ENCODE measurements at places on chromosomes 4 and X.

DNA sequence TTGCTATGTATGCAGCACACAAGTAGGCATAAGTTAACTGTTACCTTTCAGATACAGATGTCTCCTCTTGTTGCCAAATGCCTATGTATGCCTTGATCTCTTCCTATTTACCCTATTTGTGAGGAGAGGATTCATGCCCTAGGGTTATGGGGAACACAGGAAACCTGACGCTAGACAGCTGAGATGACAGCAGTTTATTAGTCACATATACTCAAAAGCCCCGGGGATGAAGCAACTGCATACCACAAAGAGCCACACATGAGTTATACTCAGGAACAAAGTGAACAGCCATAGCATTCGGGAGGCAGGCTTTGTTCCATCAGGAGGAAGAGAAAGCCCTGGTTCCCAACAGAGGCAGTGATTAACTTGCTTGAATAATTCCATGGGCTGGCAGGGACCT lies 1011.7 kb upstream of the PCDH7 start:
- no peak for DNase-seq

GRCh38 chr4:99013884-99014523 lies 18.5 kb downstream of the METAP1 start:
- no peak for DNase-seq

DNA sequence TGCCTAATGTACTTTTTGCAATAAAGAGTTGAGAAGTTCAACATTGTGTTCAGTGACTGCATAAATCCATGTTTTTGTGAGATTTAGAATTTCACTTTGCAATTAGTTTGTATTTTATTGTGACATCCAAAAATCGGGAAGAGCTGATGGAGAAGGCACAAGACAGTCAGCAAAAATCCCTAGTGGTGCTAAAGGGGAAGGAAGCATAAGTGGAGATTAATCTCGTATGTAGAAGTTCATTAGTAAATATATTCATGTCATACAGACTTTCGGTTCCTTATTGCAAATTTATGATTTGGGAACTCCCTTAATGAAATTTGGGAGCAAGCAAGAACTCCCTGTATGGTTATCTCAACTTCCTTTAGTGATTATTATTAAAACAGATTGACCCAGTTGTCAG lies 57.8 kb upstream of the SLC39A8 start:
- no peak for DNase-seq

- DNase-seq: no peak
Measured at GRCh38 chr4:71009890-71010588, 16.6 kb downstream of the DCK start.

- no peak for DNase-seq
Measured at GRCh38 chr4:115780835-115781234, 667.4 kb upstream of the NDST4 start.

- no peak for DNase-seq
Measured at GRCh38 chrX:115632455-115632854, 71.5 kb downstream of the PLS3 start.

- DNase-seq: no peak
Measured at GRCh38 chrX:109716431-109717028, 16.5 kb downstream of the ACSL4 start.

- DNase-seq: no peak
Measured at GRCh38 chr4:16995451-16995850, 97.0 kb upstream of the LDB2 start.

DNA sequence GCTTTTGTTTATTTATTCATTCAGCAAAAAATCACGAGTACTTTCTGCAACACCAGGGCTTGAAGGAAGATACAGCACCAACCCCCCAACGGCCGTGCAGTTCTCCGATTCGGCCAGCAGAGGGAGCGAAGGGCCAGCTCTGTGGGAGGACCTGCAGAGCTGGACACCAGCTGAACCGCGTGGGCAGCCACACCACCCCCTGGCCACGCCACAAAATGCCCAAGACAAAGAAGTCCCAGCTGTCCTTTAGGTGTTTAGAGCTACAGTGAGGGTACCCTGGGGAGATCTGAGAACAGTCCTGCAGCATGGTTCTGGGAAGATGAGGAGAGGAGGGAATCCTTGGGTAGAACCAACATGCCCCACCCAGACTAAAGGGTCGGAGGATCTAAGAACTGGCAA lies 83.1 kb downstream of the RELL1 start:
- DNase-seq: peak; percentile 35

GRCh38 chrX:71214604-71215337 lies 8.3 kb upstream of the GJB1 start:
- DNase-seq: no peak

DNA sequence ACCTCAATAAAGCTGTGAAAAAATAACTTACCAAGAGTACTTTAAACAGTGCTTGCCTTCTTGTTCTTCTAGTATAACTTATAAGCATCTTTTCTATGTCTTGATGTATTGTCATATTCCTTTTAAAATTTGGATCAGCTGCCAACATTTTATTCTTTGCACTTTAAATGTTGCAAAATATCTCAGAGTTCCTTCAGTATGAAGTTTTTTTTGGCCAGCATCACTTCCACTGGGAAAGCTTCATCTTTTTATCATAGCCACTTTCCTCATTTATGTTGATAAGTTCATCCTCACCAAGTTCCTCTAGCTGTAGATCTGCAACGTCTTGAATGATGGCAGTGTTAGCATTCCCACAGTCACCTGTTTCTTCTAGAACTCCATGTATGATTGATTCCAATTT lies 24.2 kb downstream of the CXorf58 start:
- DNase-seq: no peak

DNA sequence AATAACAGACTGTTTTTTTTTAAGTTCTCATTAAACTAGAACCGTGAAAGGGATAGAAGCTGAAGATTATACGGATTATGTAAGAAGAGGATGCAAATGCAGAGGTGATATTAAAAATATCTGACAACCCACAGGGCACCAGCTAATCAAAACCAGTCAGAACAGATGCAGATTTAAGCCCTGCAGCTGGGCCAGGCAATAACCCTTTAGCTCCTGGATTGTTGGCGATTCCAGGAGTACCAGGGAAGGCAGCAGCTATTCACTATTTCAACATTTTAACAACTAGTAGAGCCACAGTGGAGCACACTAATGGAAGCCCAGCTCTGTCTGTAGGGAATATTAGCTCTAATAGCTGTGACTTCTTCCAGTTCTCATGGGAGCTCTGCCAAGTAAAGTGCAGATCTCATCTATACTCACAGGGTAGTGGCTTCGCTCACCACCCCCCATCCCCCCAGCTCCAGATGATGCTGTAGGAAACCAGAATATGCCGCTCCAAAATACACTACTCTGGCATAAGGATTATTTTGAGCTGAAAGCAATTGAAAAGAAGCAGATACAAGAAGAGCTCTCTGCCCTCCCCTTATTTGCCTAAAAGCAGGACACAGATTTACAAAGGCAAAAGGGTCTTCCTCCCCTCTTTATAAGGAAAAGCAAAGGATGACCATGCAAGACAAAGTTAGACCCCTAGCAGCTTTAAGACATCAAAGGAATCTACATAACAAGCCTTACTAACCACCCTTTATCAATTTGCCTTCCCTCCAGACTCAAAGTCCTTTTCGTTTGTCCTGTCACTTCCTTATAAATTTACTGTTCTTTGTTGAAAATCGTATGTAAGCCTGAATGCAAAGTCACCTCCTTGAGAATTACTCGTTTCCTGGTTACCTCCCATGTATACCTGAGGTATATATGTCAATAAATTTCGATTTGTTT lies 13.7 kb downstream of the SCD5 start:
- DNase-seq: no peak

DNA sequence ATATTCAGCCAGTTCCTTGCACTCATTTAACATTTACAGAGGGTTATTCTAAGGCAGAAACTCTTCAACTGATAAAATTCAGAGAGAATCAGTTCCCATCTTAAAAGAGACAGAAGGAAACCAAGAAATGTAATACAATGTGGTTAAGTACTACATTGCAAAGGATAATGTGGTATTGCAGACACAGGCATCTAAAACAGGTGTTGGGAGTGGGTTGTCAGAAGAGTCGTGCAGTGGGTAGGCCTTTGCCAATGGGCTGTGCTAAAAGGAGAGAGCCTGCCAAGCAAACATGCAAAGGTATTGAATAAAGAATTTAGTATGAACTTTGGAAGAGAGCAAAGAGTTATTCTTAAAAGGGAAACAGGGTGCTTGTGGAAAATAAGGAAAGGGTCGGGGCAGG lies 1044.4 kb upstream of the DIAPH2 start:
- no peak for DNase-seq

DNA sequence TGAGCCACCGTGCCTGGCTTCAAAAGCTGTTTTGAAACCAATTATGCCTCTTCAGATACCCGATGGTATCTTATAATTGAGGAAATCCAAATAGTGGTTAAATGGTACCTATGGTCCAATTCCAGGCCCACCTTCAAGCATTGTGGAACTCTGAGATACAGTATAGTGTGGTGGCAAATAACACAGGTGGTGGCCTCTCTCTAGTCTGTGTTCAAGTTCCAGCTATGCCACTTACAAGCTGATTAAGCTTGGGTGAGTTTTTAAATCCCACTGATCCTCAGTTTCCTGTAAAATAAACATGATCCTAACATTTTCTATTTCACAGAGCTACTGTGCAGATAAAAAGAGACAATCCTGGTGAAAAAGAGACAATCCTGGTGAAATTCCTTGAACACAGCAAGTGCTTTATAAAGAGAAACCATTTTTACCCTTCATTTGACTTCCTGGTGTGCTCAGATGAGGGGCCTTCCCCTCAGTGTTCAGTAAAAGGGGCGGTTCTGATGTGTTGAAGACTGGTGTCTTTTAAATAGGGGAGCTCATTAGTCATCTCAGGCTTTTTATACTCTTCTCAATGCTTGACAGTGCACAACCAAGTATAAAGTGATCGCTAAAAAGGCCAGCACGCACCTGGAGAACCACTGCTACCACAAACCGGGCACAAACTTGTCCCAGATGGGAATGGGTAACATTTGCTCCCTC lies 30.8 kb upstream of the CD40LG start:
- no peak for DNase-seq

- no peak for DNase-seq
Measured at GRCh38 chrX:118239913-118240698, 105.8 kb upstream of the WDR44 start.

DNA sequence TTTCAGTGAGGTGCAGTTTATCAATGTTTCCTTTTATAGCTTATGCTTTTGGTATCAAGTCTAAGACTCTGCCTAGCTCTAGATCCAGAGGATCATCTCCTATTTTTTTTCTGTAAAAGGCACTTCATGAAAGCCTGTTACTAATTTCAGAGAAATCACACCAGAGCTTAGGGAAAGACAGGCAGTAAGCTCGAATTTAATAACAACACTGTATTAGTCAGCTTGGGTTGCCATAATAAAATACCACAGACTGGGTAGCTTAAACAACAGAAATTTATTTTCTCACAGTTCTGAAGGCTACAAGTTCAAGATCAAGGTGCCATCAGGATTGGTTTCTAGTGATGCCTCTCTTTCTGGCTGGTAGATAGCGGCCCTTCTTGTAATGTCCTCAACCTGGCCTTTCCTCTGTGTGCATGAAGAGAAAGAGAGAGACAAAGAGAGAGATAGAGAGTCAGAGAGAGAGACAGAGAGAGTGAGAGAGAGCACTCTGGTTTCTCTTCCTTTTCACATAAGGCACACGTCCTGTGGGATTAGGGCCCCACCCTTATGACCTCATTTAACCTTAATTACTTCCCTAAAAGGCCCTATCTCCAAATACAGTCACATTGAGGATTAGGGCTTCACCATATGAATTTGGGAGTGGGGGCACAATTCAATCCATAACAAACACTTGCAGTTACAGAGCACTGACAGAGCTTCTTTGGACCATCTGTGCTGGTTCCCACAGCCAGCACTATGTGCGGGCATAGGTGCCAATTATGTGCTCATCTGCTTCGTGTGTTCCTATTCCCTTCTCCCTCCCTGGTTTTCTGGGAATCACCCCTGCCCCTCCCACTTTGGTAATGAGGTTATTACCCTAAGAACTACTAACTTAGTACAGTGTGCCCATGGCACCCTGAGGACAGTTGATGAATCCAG lies 114.8 kb upstream of the MED14 start:
- no peak for DNase-seq

DNA sequence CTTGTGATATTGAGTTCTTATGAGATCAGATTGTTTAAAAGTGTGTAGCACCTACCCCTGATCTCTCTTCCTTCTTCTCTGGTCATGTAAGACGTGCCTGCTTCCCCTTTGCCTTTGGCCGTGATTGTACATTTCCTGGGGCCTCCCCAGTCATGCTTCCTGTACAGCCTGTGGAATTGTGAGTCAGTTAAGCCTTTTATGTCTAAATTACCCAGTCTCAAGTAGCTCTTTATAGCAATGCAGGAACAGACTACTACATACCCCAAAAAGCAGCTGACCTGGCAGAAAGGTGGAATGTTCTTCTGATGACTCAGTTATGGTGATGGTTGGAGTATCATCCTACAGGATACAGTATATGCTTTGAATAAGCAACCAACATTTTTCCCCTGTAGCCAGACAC lies 11.4 kb upstream of the MCUB start:
- peak; percentile 8 for DNase-seq

- no peak for DNase-seq
Measured at GRCh38 chr4:87060957-87061356, 126.1 kb downstream of the AFF1 start.

DNA sequence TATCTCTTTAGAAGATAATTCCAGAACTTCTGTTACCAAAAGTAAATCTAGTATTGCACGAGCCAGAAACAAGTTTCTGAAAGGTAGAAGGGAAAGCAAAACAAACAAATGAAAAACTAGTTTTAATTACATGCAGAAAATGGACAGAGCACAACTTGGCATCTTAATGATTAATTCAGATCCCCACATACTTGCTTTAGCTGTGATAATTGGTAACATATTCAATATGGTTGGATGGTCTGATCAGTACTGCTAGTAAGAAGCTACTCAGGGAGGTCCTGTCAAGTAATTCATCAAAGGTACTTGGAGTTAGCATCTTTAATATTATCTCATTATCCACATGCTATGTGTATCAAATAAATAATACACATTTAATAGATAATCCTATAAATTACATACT lies 204.3 kb downstream of the TRAM1L1 start:
- no peak for DNase-seq

DNA sequence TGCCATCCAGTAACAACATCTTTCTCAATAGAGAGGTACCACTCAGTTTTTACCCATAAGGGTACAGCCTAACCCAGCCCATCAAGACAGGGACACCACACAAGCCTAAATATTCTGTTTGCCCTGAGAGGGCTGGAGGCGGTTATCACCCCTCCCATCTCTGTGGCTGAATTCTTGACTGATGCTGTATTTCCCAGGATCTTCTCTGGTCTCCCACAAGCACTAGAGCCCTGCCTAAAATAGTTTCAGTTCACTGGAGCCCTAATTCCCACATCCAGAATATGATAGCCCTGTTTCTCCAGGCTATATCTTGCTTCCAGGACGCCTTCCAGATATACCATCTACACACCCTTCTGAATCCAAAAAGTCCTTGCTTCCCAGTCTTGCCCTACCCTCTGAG lies 91.6 kb upstream of the NMU start:
- no peak for DNase-seq

GRCh38 chrX:37348971-37349220 lies 268 bp upstream of the PRRG1 start:
- no peak for DNase-seq
